MG63 (cell line): ENCODE measurements at places on chromosomes 5 and 9.

DNA sequence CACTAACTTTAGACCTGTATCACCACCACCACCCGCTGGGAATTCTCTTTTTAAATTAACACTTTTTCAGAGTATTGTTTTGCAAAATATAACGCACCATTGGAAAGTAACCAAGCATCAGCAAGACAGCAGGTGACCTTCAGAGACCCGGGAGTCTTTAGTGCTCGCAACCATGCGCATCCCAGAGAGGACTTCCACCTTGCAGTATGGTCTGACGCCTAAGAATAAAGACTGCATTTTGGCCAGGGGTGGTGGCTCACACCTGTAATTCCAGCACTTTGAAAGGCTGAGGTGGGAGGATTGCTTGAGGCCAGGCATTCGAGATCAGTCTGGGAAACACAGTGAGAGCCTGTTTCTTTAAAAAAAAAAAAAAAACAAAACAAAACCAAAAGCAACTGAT lies 113.8 kb downstream of the MED27 start:
- DNase-seq, result no peak

DNA sequence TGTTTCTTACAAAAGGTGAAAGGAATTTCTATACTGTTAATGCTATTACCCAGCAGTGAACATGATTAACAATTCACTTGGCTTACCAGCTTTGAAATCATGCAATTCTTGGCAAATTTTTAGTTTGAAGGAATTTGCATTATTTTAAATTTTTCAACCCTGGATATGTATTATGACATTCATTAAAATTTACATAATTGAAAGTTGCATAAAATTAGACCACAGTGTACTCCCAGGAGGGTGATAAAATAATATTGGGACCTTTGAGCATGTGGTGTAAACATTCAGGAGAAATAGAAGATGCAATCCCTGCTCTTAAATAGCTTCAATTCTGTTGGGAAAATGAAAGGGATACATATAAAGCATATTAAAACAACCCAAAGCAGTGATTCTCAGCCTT lies 412.2 kb upstream of the SGCD start:
- no peak for DNase-seq

DNA sequence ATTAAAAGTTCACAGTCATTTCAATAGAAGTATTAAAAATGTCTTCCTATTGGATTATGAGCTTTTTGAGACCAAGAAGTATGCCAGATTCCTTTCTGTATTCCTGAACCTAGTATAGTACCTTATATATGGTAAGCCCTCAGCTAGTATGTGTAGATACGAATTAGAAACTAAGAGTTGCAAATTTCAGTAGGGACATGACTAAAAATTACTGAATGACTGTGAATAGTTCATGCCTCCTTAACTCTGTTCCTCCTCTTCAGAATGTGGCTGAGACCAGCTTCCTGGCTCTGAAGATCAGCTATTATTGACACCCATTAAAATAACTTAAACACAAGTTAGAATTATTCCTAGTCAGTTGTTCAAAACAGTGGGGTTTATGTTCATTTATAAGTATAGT lies 19.7 kb downstream of the KDM3B start:
- DNase-seq, result no peak

GRCh38 chr5:53069626-53070025 lies 39.9 kb downstream of the MOCS2 start:
- peak; percentile 49 for DNase-seq

DNA sequence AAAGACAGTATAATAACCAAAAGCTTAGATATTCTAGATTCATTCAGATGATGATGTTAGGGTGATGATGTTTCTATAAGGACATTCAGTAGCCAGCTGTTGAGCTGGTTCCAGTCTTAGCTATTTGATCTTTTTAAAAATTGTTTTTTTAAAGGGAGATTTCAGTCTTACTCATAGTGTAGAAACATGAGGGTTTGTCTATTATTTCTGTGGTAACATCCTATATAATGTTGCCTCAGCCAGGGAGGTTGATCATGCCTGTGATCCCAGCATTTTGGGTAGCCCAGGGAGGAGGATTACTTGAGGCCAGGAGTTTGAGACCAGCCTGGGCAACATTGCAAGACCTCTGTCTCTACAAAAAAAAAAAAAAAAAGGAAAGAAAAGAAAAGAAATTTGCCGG lies 167.8 kb downstream of the DOCK2 start:
- DNase-seq, result peak; percentile 65

DNA sequence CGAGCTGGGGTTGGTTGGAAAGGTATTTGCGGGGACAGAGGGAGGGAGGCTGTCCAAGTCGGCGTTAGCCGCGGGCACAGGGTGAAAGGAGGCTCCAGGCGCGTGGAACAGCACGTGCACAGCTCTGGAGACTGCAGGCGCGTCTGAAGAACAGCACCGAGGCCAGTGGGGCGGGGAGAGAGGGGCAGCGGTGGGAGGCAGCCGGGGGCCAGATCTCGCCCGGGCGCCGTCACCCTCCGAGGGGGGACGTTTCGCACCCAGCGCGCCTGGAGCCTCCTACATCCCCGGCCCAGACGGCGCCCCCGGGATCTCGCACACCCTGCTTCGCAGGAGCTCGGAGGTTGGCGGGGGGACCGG lies 79.6 kb downstream of the NTNG2 start:
- no peak for DNase-seq

DNA sequence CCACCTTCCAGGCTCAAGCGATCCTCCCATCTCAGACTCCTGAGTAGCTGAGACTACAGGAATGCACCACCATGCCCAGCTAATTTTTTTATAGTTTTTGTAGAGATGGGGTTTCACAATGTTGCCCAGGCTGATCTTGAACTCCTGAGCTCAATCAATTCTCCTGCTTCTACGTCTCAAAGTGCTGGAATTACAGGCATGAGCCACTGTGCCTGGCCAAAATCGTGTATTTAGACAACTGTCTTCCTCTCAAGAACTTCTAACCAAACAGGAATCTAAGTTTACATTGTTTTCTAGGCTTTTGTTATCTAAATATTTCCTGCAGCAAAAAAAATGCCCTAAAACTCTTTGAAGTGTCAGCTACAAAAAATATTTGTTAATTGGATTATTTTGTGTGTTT lies 78.8 kb downstream of the NLN start:
- DNase-seq, result no peak

GRCh38 chr5:36073595-36074216 lies 7.0 kb upstream of the UGT3A2 start:
- no peak for DNase-seq

DNA sequence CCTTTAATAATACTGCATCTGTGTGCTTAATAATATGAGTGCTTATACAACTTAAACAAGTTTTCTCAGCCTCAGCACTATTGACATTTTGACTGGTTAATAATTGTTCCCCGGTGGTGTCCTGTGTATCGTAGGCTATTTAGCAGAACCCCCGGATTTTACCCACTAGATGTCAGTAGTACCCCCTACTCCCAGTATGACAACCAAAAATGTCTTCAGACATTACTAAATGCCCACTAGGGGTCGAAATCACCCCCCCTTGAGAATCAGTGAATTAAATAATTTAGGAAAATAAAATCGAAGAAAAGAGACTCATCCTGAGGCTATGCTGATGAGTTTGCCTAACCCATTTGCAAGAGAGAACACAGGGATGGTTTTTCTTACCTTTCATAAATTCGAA lies 166.3 kb downstream of the ATP10B start:
- DNase-seq, result no peak

DNA sequence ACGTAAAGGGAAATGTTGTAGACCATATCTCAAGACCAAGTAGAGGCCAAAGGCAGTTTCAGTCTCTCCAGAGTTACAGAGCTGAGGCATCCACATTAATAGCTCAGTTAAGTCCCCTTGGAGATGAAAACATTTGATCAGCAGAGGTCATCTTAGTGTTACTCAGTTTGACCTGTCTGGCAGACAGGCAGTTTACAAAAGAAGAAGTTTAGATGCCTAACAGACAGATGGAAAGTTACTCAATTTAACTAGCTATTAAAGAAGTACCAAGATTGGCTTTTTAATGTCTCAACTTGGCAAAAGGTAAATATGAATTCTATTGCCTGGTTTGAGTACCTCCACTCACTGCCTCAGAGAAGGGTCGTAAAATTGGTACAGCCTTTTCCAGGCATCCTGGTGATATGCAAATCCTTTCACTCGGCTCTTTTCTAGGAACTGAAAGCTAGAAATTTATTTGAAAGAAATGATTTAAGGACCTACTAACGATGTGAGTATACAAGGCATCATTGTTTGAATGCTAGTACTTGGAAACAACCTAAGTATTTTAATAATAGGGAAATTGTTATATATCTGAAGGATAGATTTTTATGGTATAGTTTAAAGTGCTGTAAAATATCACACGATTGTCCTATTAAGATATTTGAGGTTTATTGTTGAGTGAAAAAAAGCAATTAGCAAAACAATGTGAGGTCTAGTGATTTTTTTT lies 14.8 kb downstream of the ACO1 start:
- no peak for DNase-seq

DNA sequence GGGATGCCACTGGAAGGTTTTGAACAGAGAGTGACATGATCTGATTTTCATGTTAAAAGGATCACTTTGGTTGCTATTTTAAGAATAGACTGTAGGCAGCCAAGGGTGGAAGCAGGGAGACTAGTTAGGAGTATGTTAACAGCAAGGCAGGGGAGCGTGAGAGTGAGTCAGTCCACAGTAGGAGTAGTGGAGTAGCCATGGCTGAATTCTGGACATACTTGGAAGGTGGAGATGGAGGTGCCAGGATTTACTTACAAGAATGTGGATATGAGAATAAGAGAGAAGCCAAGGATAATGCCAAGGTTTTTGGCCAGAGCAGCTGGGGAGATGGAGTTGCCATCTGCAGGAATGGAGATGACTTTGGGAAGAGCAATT lies 118.8 kb downstream of the GALNT10 start:
- peak; percentile 71 for DNase-seq

- no peak for DNase-seq
Measured at GRCh38 chr5:129243039-129243438, 148.5 kb downstream of the ISOC1 start.

GRCh38 chr9:119802621-119803020 lies 433.4 kb upstream of the BRINP1 start:
- DNase-seq, result peak; percentile 84

- DNase-seq, result no peak
Measured at GRCh38 chr5:2575292-2575691, 176.2 kb downstream of the IRX2 start.

DNA sequence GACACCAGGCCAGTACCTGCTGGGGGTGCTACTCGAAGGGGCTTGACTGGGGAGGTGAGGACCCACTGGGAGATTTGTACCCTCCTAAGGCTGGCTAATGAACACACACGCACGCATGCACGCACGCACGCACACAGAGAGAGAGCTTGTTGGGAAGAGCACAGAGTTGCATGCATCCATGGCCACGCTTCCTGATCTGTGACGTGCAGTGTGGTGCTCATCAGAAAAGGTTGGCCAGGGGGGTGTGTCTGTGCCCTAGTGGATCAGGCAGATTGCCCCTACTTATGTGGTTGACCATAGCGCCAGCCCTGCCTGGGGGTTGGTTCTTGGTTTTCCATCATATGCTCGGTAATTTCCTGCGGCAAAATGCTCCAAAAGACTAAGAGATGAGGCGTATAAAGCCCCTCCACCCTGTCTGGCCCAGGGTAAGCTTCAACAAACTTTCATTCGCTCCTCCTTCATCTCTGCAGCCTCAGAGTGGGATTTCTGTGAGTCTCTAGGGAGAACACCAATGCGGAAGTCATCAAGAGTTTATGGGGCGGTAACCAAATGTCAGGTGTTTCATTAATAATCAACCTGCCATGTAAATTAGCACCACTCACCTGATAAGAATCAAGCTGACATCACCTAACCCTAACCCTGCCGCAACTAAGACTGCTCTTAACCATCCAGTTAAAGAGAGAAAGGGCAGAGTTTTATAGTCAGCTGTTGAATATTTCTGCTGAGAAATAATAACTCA lies 8.0 kb upstream of the GFI1B start:
- DNase-seq, result no peak

DNA sequence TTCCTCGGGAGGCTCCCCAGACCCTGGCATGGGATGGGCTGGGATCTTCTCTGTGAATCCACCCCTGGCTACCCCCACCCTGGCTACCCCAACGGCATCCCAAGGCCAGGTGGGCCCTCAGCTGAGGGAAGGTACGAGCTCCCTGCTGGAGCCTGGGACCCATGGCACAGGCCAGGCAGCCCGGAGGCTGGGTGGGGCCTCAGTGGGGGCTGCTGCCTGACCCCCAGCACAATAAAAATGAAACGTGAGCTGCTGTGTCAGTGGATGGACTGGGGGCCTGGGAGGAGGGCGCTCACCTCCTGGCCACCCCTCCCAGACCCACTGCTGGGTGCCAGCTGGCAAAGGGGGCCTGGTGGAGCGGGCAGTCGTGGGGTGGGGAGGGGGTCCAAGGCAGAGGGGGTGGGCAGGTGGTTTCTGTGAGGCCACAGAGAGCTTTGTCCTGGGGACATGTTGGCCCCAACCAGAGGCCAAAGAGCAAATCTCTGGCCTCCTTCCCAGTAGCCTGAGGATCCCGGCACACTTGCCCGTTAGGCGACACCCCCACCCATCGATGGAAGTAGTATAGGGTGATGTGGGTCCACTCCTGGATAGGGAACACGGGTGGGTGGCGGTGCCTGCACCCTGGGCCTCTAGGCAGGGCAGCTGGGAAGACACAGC lies 9.8 kb downstream of the EGFL7 start:
- DNase-seq, result no peak

- DNase-seq, result no peak
Measured at GRCh38 chr5:174642816-174643405, 81.5 kb upstream of the MSX2 start.

GRCh38 chr9:27126670-27127069 lies 17.6 kb downstream of the TEK start:
- no peak for DNase-seq

GRCh38 chr9:138103111-138103848 lies 225.7 kb downstream of the CACNA1B start:
- no peak for DNase-seq

DNA sequence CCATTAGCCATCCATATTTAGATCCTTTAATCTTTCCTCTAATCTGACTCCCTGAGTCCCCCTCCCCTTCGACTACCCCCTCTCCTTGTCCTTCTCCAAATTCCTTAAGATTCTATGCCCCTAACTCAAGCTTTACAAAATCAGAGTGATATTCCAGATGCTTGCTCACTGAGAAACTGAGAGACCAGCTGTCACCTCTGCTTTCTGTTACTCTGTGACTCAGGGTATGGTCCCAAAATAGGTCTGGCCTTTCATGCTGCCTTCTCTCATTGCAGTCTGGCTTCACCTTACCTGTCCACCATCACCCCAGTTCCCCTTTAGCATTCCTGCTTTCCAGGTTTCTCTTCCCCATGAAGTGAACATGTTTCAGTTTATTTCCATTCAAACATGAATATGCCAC lies 383.3 kb upstream of the SLC30A5 start:
- no peak for DNase-seq

- peak; percentile 29 for DNase-seq
Measured at GRCh38 chr9:69946800-69947437, 96.7 kb upstream of the MAMDC2 start.
